ENCODE measurements at places on chromosomes 3 and 15. TPM values are rescaled to one million over a fixed set of nuclear protein-coding genes. Genes with fewer than 3 reads are reported as not detected.

DPPA2 gene
- total RNA-seq = 10.3 TPM

HGD gene
- 0.18 TPM for total RNA-seq

SLC9A9 gene
- total RNA-seq = 4.1 TPM

RTP1 gene
- 5.1 TPM for total RNA-seq

CEMIP gene
- total RNA-seq = not detected

FRMD4B gene
- total RNA-seq = 1.0 TPM

OR4M2 gene
- total RNA-seq = not detected

PIK3R4 gene
- 45.9 TPM for total RNA-seq

MB21D2 gene
- total RNA-seq = 36.9 TPM

ESYT3 gene
- total RNA-seq = 10.9 TPM

BLM gene
- 29.7 TPM for total RNA-seq

MOBP gene
- 1.0 TPM for total RNA-seq

GOLGA6A gene
- 4.7 TPM for total RNA-seq

DNAH1 gene
- total RNA-seq = 0.48 TPM

GOLGA8S gene
- not detected for total RNA-seq

CKMT1A gene
- total RNA-seq = 26.1 TPM

ETFA gene
- total RNA-seq = 147 TPM

FSD2 gene
- not detected for total RNA-seq

GABRR3 gene
- total RNA-seq = not detected

MAGEL2 gene
- total RNA-seq = 1.1 TPM

IL5RA gene
- total RNA-seq = not detected

PLEKHO2 gene
- total RNA-seq = 17.0 TPM

TRIM69 gene
- 6.2 TPM for total RNA-seq

SLC9C1 gene
- 0.41 TPM for total RNA-seq

FBLN2 gene
- 30.9 TPM for total RNA-seq

SLC12A1 gene
- 0.26 TPM for total RNA-seq

WDR5B gene
- 1.1 TPM for total RNA-seq

KNG1 gene
- total RNA-seq = not detected

ITIH1 gene
- total RNA-seq = not detected

FBXW12 gene
- 0.07 TPM for total RNA-seq

NPTN gene
- total RNA-seq = 72.9 TPM

STAB1 gene
- total RNA-seq = 0.52 TPM

CHST2 gene
- 99.4 TPM for total RNA-seq

CILP gene
- not detected for total RNA-seq

FGD5 gene
- 19.8 TPM for total RNA-seq

EIF3J gene
- total RNA-seq = 32.7 TPM

NCEH1 gene
- 2.7 TPM for total RNA-seq

CPN2 gene
- total RNA-seq = 0.21 TPM

SCAANT1 gene
- not detected for total RNA-seq

GPR149 gene
- not detected for total RNA-seq

SCG3 gene
- total RNA-seq = 19.0 TPM

CCR5 gene
- not detected for total RNA-seq

MUSTN1 gene
- 0.63 TPM for total RNA-seq

SMCO1 gene
- not detected for total RNA-seq

ALDH1A2 gene
- 0.10 TPM for total RNA-seq

CMTM7 gene
- total RNA-seq = 15.3 TPM

NKTR gene
- 44.8 TPM for total RNA-seq

UACA gene
- total RNA-seq = 21.1 TPM

SH2D7 gene
- not detected for total RNA-seq

DZIP1L gene
- total RNA-seq = 10.7 TPM
